ENCODE measurements at places on chromosomes 16 and 17.

DNA sequence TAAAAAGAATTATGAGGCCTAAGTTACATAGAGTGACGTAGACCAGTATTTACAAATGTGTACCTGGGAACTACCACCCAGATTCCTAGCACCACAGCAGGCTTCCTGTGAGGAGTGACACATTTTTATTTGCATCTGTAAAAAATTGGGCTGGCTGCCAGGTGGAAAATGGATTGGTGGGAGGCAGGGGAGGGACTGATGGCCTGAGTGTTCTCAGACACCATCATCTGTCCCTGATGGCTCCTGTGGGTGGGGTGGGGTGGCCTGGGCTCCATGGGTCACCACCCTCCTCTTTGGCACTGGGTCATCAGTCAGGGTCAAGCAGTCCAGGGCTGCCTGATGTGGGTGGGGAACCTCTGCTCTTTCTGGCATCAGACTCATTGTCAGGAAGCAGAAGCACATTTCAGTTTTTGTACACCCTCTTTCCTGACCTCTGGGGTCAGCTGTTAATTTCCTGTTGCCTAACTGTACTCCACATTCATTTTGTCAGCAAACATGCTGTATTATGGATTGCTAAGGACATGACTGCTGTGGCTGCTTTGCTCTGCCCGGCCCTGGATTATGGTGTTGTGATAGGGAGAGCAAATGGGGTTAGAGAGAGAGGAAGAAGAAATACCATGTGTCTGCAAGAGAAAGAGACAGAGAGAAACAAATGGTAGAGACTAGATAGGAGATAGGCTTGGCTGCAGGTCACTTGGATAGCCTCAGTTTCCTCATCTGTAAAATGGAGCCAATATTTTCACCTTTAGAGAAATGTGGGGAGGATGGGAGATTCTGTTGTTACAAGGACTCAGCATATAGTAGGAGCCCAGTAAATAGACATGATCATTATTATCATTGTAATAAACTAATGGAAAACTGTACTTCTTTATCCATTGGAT is 11.6 kb upstream of the MFAP4 start:
- DNase-seq, result no peak

DNA sequence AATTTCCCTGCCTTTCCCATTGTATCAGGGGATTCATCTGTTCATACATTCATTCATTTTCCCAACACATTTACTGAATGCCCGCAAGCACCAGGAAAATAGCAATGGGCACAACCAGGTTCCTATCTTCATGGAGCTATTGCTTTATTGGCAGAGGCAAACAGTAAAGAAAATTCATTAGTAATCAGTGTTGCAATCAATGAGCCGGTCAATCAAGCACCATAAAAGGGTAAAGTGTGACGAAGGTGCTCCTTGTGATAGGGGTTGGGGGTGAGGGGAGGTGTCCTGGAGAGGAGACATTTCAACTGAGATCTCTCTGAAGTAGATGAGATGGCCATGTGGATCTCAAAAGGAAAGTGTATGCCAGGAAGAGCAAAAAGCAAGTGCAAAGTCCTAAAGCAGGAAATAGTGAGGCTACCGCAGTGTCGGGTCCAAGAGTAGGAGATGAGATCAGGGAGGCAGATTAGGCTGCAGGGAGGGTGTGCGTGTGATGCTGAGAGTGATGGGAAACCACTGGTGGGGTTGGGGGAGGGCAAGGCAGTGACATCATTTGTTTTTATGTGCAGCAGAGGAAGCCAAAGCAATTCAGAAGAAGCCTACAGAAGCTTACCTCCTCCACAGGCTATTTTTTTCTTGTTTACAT is 28.4 kb downstream of the CDH13 start:
- peak; percentile 69 for DNase-seq

GRCh38 chr17:76079956-76080767 is 1.2 kb downstream of the ZACN start:
- DNase-seq, result no peak

GRCh38 chr17:79160980-79161636 is 86.5 kb downstream of the ENGASE start:
- no peak for DNase-seq

DNA sequence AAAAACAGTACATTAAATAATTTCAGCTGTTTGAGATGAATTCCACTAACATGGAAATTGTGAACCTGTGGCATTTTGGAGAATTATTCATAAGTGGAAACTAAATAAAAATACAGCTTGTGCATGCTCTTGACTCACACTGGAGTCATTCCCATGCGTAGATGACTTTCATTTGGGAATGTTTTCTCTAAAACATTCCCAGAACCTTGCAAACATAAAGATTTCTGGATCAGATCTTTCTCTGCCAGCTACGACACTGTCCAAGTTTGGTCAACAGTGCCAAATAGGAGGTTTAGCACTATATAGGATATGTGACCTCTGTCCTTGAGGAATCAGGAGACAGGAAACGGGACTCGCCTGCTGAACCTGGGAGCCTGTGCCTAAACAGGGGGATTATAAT is 400.9 kb downstream of the SLC39A11 start:
- DNase-seq, result peak; percentile 78

DNA sequence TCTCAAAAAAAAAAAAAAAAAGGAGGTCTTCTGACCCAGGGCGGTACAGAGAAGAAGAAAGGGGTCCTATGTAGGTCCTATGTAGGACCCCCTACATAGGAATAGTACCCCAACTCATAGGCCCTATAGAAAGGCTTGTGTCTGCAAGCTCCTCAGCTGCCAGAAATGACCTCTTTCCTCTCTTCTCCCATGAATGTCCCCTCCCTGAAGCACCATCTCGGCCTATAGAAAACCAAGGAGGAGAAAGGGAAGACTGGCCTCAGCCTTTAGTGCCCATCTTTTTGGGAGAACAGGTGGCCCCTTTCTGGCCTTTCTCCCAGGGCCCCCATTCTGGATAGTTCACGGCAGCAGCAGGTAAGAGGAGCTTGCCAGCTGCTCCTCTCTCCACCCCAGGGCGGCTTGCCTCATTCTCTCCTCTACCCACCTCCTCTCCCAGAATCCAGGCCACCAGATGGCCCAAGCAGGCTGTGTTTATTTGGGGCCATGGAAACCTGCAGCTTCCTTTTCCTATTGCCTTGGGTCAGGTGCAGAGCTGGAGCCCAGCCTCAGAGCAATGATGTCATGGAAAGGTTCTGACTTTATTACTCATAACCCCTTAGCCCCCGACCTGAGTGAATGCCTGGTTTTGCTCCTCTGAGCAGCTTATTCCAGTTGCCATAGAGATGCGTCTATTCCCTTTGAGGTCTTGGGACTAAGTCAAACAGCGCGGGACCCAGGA is 1.6 kb upstream of the MRPL58 start:
- DNase-seq, result no peak

DNA sequence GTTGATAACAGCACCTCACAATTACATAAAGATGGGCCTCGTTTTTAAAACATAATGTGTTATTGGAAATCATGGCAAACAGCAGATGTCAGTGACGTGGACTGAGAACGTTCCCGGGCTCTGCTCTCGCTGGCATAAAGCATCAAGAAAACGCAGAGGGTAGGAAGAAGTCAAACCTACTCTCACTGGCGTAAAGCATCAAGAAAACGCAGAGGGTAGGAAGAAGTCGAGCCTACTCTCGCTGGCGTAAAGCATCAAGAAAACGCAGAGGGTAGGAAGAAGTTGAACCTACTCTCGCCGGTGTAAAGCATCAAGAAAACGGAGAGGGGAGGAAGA is 110.6 kb downstream of the VPS53 start:
- DNase-seq, result no peak

GRCh38 chr17:42459801-42460281 is 1.2 kb downstream of the ATP6V0A1 start:
- DNase-seq, result no peak

DNA sequence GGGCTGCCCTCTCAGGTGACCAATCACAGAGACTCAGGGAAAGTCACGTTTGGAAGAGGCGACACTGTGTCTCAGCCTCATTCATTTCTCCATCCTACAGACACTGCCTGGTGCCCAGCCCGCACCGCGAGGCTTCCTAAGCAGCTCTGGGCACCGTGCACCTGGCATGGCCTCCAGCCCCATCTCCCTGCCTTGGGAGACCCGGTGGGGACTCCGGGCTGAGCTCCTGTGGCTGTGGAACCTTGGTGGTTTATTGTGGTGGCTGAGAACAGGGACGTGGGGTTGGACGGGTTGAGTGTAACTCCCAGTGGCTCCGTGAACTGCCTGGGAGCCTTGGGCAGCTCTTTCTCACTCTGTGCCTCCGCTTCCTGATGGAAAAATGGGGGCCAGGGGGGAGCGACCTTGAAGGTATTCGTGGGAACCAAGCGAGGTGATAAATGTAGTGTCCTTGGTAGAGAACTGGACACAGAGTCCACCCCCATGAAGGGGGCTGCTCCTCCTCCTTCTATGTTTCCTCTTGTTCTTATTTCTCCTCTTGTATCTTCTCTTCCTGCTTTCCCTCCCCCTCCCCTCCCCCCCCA is 215.4 kb downstream of the SEC14L1 start:
- no peak for DNase-seq

DNA sequence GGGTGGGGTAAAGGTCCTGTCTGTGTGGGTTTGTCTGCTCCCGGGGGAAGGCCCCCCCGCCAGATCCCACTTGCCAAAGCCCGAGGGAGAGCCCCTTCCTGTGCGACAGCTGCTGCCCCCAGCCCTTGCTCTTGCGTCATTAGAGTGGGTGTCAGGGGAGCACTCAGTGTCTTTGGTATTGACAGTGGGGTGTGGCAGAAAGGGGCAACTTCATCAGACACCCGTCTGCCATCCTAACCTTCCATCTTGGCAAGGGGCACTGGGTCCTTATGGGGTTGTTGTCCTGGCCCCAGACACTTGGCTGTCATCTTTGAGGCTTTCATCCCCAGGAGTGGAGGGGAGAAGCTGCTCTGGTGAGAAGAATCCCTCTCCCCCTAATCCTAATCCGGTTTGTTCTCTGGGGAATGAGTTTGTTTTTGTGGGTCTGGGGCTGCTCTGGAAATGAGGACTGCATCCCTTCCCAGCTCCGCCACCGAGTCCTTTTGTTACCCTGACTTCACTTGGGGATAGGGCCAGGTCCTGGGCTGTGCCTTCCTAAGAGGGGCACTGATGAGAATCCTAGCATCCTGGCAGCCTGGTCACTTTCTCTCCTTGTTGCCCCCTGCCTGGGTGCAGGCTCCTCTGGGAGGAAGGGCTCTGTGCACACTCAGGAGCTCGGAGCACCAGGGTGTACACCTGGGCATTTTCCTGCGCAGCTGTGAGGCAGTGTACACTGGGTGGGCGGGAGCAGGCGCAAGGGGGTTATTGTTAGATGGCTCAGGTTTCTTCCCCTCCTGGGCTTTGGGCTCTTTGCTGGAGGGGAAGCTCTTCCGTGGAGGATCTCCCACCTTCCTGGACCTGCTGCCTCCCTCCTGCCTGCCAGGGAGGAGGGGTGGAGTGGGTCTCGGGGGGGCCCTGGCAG is 21.1 kb downstream of the GJD3 start:
- no peak for DNase-seq

Measured in AG04450 (cell line).